ENCODE measurements at places on chromosomes 13 and 19. TPM values are rescaled to one million over a fixed set of nuclear protein-coding genes. Genes with fewer than 3 reads are reported as not detected.

DNA sequence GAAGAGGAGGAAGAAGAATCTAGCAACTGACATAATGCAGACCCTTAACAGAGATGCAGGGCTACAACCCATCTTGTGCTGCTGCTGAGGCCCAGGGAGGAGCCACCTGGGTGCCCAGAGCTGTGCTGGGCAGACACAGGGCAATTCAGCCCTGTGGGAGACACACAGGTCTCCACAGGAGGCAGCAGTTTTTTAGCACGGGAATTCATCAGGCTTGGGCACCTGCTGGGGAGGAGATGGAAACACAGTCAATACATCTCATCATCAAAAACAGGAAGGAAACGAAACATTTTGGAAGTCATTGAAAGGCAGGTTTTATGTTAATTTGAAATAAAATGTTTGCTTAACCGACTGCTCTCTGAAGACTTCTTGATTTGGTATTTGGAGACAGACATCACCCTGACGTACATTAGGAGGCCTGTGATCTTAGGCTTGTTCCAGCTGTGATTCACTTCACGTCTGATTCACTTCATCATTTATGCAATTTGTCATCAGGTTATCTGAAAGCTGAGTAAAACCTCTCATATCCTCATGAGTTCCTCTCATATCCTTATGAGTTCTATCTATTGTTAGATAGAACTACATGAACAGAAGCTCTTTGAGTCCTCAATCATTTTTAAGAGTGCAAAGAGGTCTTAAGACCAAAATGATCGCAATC, 77.4 kb downstream of the CYSLTR2 start:
- no peak overlapping the region for H3K27ac ChIP-seq
- DNase-seq, result no peak
- H3K27me3 ChIP-seq, result no peaks in the 10 kb centered on the region
- no peaks in the 10 kb centered on the region for H3K4me1 ChIP-seq
- no peak overlapping the region for H3K4me3 ChIP-seq

- no peak for DNase-seq
- peak overlapping the region; percentile 93 for H3K27ac ChIP-seq
- H3K4me3 ChIP-seq, result peak overlapping the region; percentile 70
- peaks cover 14% of the 10 kb centered on the region for H3K4me1 ChIP-seq
- peaks cover 3% of the 10 kb centered on the region for H3K36me3 ChIP-seq
- H3K27me3 ChIP-seq, result no peaks in the 10 kb centered on the region
These were observed 1.1 kb downstream of the CLN5 start for GRCh38 chr13:76993021-76993420.

- H3K36me3 ChIP-seq, result no peaks in the 10 kb centered on the region
- no peaks in the 10 kb centered on the region for H3K27me3 ChIP-seq
- H3K4me1 ChIP-seq, result peaks cover 28% of the 10 kb centered on the region
- DNase-seq, result no peak
- no peak overlapping the region for H3K27ac ChIP-seq
These were observed 2.4 kb downstream of the DKKL1 start for GRCh38 chr19:49366110-49366509.

DNA sequence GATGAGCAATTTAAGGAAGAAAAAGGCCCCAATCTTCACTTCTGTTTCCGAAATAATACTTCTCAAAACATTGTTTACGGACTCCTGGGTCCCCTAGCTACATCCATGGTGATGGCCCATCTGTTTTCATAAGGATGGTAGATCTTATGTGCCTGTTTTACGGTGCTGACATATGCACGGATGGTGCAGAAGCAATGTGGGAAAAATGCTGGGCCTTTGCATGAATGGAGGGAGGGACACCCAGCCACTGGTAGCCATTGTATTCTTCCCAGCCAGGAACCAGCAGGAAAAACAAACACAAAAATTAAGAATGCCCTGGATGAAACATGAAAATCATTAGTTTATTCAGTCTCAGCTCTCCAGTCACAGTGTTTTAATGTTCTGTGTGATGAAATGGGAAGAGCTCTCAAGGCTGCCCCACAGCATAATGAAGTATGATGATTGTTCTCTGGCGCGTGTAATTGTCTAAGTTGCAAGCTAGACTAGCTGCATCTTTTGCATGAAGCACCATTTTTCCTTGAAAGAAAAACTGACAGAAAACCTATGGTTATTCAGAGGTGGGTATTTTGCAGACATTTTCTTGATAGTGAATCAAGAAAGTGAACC, 1201.1 kb upstream of the SLC10A2 start:
- H3K27ac ChIP-seq, result no peak overlapping the region
- no peaks in the 10 kb centered on the region for H3K4me1 ChIP-seq
- H3K27me3 ChIP-seq, result no peaks in the 10 kb centered on the region

DNA sequence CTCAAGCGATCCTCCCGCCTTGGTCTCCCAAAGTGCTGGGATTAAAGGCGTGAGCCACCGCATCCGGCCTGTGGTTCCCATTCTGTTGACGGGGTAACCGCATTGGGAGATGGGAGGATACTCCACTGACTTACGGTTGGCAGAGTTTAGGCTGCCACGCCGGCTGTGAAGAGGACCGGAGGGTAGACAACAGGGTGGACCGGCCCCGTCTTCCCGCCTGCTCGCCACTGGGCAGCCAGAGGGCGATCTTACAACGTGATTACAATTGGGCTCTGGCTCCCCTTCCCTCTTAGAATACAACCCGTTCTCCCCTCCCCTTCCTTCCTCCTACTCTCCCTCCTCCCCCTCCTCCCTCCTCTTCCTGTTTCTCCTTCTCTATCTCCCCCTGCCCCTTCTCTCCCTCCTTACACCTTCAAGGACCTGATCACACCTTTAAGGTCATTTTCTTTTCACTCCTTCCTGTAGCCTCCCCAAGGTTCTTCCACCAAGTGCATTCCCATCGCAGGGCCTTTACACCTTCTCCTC, 957 bp upstream of the CCDC194 start:
- no peak overlapping the region for H3K27ac ChIP-seq
- DNase-seq, result peak; percentile 87
- no peaks in the 10 kb centered on the region for H3K27me3 ChIP-seq
- H3K4me3 ChIP-seq, result no peak overlapping the region
- H3K36me3 ChIP-seq, result no peaks in the 10 kb centered on the region
- peaks cover 33% of the 10 kb centered on the region for H3K4me1 ChIP-seq

The LILRB4 gene
- 35.5 TPM for total RNA-seq

The ZNF98 gene
- not detected for total RNA-seq
